Stimulated activated naive CD8-positive, alpha-beta T cell treated with anti-CD3 and anti-CD28 coated beads, Interleukin-15, amount 100 ng/mL, for 72 hours (primary cell): ENCODE measurements at places on chromosomes 3 and 15.
A peak's percentile ranks its signal among the peaks of the same experiment; 100 is the strongest.

GRCh38 chr3:181974198-181974597 lies 262.5 kb downstream of the SOX2 start:
- no peak for DNase-seq

DNA sequence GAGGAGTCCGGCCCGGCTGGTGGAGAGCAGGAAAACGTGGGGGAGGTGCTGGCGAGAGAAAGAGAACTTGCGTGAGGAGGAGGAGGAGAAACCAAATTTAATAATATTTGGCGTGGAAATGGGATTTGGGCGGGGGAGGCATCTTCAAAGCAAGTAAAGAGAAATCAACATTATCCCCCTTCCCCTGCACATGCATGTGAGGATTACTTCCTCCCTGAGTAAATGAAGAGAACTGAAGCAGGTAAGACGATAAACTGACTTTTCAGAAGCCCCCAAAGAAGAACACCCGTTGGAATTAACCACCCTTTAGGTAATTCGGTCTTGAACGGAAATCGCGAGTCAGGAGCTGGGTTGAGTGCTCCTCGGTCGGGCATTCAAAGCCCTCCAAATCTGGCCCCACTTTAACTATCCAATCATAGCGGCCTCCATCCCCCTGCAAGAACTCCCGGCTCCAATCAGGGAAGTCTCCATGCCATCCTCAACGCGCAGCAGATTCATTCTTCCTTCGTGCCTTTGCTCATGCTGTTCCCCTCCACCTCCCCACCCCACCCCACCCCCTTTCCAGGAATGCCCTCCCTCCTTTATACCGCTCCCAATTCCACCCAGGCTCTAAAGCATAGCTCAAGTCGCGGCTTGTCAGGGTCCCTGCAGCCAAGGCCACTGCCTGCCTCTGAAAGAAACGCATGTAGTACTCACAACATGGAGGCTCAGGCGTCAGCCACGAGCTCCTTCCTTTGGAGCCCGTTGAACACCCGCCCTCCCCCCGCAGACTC lies 545 bp upstream of the RFX7 start:
- DNase-seq = peak; percentile 15

DNA sequence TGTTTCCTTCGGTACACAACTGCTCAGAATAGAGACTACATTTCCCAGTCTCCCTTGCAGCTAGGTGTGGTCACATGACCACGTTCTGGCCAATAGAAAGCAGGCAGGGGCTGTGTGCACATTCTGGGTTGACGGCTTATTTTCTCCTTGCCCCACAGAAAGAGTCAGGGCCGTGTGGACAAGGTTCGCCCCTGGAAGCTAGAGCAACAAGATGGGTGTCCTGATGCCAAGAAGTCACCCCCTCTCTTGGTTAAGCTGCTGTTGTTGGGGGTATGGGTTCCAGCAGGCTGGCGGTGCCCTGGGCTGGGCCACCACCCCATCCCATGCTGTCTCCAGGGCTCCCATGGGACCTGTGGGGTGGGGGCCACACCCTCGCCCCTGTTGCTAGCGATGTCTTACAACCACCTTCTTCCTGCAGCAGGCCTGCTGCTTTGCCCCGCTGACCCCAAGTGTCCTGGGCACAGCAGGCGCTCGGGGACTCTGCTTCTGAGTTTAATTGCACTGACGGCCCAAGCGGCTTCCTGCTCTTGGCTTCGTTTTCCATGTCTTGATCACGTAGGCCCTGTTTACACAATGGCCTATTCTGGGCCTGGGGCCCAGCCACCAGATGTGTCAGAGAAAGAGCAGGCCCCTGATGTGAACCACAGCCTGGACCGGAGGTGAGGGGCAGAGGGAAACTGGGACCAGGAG lies 24.9 kb downstream of the ABTB1 start:
- peak; percentile 39 for DNase-seq

GRCh38 chr3:121592856-121593702 lies at the start of gene FBXO40:
Gene FBXO40, plus strand, starts transcription at chr3:121593379. Its CDS starts 27,197 bp downstream, at chr3:121620576.
- no peak for DNase-seq

DNA sequence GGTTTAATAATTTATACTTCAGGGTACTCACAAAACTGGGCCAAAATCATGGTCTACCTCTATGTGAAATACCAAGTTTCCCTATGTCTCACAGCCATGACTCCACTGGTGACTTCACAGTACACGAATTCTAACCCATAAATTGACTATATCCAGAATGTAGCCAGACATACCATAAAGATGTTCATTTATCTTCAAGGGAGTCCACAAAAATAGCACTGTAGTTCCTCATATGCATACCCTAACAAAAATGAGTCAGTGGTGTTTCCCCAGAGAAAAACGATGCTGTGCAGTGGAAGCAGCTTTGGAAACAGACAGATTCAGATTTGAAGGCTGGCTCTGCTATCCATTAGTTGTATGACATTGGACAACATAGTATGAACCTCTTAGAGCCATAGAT lies 438.8 kb downstream of the FHIT start:
- DNase-seq = no peak

DNA sequence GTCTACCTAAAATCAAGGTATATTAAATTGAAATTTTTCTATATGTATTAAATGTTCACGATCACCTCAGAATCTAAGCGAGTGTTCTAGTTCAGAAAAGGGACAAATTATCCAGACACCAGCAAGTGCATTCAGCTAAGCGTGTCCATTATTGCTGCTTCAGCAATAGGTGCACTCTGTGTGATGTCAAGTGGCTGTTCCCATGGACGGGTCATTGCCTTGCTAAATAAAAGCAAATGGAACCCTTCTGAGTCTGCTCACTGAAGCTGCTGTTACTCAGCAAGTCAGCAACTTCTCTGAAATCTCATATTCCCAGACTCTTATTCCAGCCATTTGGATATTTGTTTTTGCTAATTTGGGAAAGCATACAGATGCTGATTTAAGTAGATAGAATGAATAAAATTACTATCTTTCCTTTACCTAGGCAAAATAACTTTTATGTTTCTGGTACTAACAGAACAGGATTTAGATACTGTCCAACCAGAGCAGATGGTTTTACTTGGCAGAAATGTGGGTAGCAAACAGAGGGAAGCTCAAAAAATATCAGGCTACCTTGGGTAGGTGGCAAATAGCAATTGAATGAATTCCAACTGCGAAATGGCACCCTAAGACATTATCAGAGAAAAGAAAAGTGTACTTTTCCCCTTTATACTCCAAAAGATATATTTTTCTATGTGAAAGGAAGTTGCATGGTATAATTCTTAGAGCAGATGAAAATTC lies 407.0 kb downstream of the GAP43 start:
- DNase-seq = no peak
